ENCODE measurements at places on chromosomes 2 and 18.
A peak's percentile ranks its signal among the peaks of the same experiment; 100 is the strongest.

- DNase-seq, result no peak
These were observed 51.0 kb upstream of the GORASP2 start for GRCh38 chr2:170878066-170878465.

DNA sequence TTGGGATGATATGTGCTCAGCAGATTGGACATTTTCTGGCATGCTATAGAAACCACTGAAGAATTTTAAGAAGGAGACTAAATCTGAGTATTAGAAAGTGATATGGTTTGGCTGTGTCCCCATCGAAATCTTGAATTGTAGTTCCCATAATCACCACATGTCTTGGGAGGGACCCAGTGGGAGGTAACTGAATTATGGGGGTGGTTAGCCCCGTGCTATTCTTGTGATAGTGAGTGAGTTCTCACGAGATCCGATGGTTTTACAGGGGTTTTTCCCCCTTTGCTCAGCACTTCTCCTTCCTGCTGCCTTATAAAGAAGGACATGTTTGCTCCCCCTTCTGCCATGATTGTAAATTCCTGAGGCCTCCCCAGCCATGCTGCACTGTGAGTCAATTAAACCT, 535.9 kb upstream of the VRK2 start:
- no peak for DNase-seq

- DNase-seq, result no peak
These were observed 679.6 kb upstream of the CHAC2 start for GRCh38 chr2:53087874-53088461.

DNA sequence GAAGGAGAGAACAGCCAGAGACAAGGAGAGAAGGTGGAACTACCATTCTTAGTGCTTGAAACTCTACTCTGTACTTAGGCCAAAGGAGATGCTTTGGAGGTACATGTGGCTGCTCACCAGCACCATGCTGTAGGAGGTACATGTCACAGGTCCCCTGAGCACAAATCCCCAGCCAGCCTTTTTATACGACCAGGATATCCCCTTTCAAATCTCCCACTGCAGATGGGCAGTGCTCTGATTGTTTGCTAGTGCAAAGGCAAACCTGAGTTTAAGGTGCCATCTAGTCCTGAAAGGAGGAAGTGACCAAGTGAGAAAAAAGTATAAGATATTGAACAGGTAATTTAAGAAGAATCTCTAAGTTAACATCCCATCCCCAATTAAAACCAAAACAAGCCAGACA, 17.1 kb upstream of the TTC21B start:
- no peak for DNase-seq

- DNase-seq, result no peak
These were observed 29.3 kb downstream of the UPP2 start for GRCh38 chr2:158130832-158131473.

DNA sequence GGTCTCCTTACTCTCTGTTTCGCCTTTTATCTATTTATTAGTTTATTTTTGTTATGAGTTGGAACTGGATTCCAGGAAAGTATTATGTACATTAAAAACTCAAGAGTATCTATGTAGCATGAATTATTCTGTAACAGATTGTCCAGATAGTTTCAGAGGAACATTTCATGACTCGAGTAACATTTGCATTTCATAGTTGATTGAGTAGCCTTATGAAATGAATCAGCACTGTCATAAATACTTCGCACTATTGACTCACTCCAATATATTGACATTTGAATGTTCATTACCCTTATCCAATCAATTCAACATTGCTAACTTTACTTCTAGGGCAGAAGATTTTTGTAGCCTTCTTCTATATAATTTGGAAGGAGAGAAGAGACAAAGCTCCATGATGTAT, 11.3 kb upstream of the VRK2 start:
- DNase-seq, result no peak

- DNase-seq, result peak; percentile 35
These were observed 213.1 kb upstream of the GULP1 start for GRCh38 chr2:188078534-188078933.
